ENCODE measurements at places on chromosomes 16 and 17.

GRCh38 chr16:77660311-77660710, 62.0 kb upstream of the NUDT7 start:
- DNase-seq: peak; percentile 12

DNA sequence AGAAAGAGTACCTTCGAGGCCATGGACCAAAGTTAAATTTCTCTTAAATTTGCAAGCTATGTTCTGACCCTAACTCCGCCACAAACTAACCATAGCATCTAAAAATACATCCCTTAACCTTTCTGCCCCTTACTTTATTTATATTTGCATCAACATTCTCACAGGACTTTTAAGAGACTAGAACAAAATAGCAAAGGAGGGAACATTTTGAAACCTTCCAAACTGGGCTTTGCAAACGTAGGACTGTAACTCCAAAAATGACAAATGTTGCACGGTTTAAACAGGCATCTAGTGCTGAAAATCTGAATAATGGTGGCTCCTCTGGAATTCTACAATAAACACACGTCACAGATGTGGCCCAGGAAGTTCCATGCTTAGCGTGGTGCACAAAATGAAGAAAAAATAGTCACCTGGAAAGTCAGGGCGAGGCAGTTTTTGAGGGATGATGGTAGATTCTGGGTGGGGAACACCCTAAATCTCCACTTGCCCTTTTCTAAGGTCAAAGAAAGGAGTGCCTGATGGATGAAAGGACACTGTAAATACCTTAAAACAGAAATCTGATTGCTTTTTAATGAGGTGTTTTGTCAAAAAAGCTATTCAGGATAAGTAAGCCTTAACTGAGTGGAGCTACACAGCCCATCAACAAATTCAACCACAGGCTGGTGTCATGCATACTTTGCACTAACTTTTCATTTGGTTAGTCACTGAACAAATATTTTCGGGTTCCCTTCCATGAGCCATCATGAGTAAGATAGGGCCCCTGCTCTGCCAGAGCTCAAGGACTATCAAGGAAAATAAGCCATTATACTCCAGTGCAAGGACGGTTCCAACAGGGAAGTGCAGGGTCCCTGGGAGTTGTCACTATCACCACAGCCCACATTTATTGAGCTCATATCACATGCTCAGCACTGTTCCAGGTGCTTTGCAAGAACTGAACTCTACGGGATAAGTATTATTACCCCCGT, 21.2 kb downstream of the ARHGAP17 start:
- DNase-seq: peak; percentile 77

- DNase-seq: no peak
Observed at GRCh38 chr16:17301184-17301583, 169.6 kb downstream of the XYLT1 start.

GRCh38 chr17:82441691-82442487, 8.7 kb downstream of the CYBC1 start:
- no peak for DNase-seq

DNA sequence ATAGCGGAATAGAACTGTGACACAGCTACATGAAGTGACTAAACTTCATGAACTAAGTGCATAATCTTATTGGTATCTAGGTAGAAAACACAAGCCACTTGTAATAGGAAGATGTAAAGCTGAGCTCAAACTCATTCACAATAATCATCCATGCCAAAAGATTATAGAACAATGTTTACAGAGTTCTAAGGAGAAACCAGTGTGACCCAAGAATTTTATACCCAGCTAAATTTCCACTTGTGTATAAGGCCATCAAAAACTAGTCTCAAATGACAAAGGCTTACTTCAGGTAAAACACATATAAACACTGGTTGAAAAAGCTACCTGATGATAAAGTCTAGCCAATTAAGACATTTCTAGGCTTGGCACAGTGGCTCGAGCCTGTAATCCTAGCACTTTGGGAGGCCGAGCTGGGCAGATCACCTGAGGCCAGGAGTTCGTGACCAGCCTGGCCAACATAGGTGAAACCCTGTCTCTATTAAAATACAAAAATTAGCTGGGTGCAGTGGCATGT, 16.9 kb upstream of the CPD start:
- DNase-seq: no peak

DNA sequence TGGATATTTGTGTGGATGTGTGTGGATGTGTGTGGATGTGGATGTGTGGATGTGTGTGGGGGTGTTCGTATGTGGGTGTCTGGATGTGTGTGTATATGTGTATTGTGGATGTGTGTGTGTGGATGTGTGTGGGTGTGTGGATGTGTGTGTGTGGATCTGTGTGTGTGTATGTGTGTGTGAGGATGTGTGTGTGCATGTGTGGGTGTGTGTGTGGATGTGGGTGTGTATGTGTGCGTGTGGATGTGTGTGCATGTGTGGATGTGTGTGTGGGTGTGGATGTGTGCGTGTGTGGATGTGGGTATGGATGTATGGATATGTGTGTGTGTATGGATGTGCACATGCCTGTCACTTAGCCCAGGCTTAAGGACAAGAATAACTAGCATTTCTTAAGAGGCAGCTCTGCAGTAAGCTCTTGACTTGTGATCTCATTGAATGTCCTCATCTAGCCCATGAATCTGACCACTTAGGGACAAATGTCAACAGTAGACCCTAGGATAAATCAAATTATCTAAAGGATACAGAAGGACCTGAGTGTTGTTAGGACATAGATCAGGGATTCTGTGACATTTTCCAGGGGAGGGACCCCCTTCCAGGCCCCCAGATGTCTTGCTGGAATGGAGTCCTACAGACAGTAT, 83.5 kb downstream of the BMERB1 start:
- no peak for DNase-seq

DNA sequence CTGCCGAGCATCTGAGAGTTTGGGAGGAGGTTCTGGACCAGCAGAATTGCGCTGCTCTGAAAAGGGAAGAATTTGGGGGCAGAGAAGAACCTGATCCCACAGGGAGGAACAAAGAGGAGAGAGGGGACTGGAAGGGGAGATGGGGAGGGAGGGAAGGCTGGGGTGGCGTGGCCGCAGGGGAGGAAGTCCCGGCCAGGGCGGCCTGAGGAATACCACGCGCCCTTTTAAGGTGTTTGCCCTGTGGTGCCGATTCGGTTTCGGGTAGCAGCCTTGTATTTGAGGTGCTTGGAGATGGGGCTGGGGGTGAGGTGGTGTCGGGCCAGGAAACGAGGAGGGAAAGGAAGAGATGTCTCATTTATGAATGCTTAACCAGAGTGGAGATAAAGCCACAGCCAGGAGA, 51.3 kb downstream of the AKAP1 start:
- no peak for DNase-seq

DNA sequence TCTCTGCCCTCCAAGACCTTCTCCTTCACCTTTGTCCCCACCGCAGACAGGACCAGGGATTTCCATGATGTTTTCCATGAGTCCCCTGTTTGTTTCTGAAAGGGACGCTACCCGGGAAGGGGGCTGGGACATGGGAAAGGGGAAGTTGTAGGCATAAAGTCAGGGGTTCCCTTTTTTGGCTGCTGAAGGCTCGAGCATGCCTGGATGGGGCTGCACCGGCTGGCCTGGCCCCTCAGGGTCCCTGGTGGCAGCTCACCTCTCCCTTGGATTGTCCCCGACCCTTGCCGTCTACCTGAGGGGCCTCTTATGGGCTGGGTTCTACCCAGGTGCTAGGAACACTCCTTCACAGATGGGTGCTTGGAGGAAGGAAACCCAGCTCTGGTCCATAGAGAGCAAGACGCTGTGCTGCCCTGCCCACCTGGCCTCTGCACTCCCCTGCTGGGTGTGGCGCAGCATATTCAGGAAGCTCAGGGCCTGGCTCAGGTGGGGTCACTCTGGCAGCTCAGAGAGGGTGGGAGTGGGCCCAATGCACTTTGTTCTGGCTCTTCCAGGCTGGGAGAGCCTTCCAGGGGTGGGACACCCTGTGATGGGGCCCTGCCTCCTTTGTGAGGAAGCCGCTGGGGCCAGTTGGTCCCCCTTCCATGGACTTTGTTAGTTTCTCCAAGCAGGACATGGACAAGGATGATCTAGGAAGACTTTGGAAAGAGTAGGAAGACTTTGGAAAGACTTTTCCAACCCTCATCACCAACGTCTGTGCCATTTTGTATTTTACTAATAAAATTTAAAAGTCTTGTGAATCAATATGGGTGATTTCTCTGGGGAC, 12.2 kb downstream of the CX3CL1 start:
- DNase-seq: no peak

DNA sequence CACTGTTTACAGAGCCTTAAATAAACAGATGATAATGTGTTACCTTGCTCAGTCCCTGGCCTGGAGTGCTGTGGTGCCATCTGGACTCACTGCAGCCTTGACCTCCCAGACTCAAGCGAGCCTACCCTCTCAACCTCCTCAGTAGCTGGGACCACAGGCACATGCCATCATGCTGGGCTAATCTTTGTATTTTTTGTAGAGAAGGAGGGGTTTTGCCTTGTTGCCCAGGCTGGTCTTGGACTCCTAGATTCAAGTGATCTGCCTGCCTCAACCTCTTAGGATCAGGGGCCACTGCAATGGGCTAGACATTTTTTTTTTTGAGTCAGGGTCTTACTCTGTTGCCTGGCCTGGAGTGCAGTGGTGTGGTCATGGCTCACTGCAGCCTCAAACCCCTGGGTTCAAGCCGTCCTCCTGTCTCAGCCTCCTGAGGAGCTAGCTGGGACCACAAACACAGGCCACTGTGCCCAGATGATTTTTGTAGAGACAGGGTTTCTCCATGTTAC, 5.0 kb upstream of the NAGLU start:
- DNase-seq: no peak

GRCh38 chr16:60392380-60392779, 1643.9 kb downstream of the CDH8 start:
- DNase-seq: no peak

GRCh38 chr17:63919311-63919723, 678 bp upstream of the GH1 start:
- no peak for DNase-seq

- no peak for DNase-seq
Observed at GRCh38 chr16:50678531-50678930, 2.6 kb downstream of the SNX20 start.

DNA sequence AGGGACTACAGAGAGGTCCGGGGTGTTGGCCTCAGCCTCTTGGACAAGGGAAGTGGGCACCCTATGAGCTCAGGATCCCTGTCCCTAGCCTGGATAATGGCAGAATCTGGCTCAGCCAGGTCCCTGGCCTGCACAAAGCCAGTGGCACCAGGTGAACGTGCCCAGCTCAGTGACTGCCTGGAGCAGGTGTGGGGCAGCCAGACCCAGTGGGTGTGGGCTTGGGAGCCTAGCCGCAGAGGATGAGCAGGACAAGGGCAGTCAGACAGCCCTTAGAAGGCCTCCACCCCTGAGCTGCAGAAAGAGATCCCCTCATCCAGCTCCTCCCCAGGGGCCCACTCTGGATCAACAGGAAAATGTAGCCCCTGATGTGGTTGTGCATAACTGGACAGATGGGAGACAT, 585.3 kb downstream of the KCNJ18 start:
- no peak for DNase-seq

DNA sequence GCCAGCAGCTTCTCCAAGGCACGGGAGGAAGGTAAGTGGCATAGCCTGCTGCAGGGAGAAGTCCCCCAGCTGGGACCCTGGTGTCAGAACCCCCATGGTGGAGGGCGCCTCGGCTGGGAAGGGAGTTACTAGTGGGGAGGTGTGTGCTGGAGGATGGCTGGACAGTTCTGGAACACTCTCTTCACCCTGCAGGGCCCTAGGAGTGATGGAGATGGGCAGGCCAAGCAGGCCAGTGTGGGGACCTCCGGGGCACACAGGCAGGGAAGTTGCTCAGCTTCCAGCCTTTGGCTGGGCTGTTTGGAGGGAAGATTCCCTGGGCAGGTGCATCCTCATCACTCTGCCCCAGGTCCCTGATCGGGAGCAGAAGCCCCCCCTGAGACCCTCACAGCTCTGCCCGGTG, 696 bp downstream of the C17orf99 start:
- DNase-seq: no peak

DNA sequence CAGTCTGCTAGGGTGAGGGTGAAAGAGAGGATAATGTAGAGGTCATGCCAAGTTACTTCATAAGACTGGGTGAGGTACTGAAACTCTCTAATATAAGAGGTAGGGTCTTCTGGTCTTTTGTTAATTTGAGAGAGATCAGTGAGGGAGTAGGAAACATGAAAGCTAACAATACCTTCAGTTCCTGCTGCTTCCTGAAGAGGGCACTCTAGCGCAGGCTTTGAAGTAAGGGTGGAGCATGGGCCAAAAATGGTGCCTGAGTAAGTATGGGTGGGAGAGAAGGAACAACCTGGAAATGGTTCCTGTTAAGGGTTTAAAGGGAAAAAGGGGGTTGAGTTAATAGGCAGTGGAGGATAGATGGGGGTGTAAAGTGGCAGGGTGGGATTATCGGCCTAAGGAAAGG, 2449.5 kb downstream of the TP53TG3F start:
- no peak for DNase-seq

DNA sequence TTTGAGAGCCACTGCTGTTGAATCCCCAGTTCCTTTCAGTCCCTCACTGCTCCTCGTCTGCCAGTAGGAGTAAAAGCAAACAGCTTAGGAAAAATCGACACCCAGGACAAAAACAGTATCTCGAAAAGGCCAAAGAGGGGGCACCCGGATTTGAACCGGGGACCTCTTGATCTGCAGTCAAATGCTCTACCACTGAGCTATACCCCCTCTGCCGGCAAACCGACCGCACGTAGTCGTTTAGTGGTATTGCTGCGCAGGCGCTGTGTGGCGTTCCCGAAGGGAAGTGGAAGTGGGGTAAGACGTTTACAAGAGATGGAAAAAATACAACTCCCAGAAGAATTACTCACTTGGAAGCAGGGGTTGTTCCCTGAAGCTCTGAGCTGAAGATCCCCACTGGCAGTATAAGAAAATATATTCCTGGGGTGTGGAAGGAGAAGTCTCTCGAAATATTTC, 2.2 kb upstream of the PLXDC1 start:
- DNase-seq: peak; percentile 47

GRCh38 chr16:12176051-12176450, 199.5 kb downstream of the SNX29 start:
- no peak for DNase-seq

- DNase-seq: no peak
Observed at GRCh38 chr17:74351552-74352210, 10.0 kb downstream of the BTBD17 start.

DNA sequence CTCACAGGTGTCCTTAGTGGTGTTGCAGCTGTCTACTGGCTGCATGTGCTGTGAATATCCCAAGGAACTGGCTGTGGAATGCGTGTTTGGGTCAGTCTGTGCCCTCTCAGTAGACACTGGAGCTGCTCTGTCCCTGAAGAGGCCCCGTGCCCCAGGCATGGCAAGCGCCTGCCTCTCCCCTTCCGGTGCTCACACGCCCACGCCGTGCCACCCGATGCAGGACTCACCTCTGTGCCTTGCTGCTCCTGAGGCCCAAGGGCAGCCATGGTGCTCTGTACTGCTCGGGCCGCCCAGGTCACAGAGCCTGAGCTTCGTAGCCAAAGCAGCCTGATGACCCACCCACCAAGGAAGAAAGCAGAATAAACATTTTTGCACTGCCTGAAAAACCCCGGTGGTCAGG, 10.0 kb downstream of the RGS11 start:
- no peak for DNase-seq

Data from epithelial cell of proximal tubule (primary cell).